Activated T-helper 1 cell treated with anti-CD3 and anti-CD28 coated beads, Interleukin-12 subunit alpha, Interleukin-12 subunit beta, Interleukin-2, Interleukin-4 antibody, amounts not matched to agents 30 ng/mL and 10 ng/mL and 1 ng/mL, durations not matched to agents 14 hours and 24 hours and 36 hours (primary cell): ENCODE measurements at places on chromosomes 3 and 15. TPM values are rescaled to one million over a fixed set of nuclear protein-coding genes. Genes with fewer than 3 reads are reported as not detected.

The FAM107A gene
- not detected in 2 replicates for total RNA-seq

The PRKCD gene
- 24.8 and 28.0 TPM in 2 replicates for total RNA-seq

The ITPKA gene
- 2.8 and 3.1 TPM in 2 replicates for total RNA-seq

- peaks cover 8% of the 10 kb centered on the region for H3K36me3 ChIP-seq
- peaks cover 6% of the 10 kb centered on the region for H3K27me3 ChIP-seq
- H3K4me3 ChIP-seq: no peak overlapping the region
- DNase-seq: no peak
- H3K27ac ChIP-seq: no peak overlapping the region
Observed at GRCh38 chr15:55937040-55937439, 56.4 kb downstream of the NEDD4 start.

GRCh38 chr3:63727233-63727632 is 74.8 kb downstream of the SNTN start:
- no peak for DNase-seq
- H3K36me3 ChIP-seq: no peaks in the 10 kb centered on the region
- no peaks in the 10 kb centered on the region for H3K27me3 ChIP-seq

The HGD gene
- 0.16 TPM in 1 of 2 replicates, not detected in the other for total RNA-seq

The TRH gene
- total RNA-seq: not detected in 2 replicates

The TERC gene
- total RNA-seq: 3.1 and 3.4 TPM in 2 replicates

DNA sequence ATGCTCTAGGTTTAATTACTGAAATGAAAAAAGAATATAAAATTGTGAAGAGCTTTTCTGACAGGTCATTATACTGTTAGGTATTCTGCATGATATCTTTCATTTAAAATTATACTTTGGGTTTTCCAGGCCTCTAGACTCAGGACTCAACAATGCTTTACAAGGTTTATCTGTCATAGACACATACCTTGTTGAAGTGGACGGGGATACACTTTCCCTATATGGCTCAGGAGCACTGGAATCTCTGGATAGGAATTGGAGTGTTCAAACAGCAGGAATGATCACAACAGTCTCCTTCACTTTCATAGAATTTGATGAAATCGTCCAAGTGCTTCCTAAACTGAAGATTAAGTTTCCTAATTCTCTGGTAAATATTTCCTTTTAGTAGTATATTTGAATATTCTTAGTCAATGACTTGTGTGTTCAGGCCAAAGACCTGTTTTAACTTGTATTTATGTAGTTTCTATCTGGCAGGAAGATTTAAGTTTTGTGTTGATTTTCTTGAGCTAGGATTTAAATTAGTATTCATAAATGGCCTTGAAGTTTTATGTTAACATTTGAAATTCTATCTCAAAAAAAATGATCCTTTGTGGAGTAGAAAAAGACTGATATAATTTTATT is 106.9 kb upstream of the THSD4 start:
- no peak for DNase-seq
- H3K27ac ChIP-seq: no peak overlapping the region
- H3K27me3 ChIP-seq: peaks cover 10% of the 10 kb centered on the region
- H3K36me3 ChIP-seq: no peaks in the 10 kb centered on the region

DNA sequence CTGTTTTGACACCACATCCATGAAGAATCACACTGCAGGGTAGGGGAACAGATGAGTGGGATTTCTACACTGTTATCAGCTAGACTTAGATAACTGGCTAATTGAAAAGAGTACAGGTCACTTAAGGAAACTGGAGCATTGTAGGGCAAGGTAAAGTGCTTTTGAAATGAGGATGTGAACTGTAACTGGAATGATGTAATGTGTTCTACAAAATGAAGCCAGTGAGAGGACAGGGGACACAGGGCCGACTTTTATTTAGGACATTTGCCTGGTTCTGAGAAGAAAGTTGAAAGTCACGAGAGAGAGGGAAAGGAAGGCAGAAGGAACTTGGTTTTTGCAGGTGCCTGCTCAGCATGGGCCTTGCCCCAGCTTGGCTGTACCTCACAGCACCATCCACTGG is 50.5 kb downstream of the IGF1R start:
- no peak for DNase-seq
- H3K27ac ChIP-seq: peak overlapping the region; percentile 68
- no peaks in the 10 kb centered on the region for H3K36me3 ChIP-seq
- H3K4me3 ChIP-seq: no peak overlapping the region

The LACTB gene
- total RNA-seq: 13.7 and 15.1 TPM in 2 replicates

- DNase-seq: no peak
- H3K27ac ChIP-seq: no peak overlapping the region
- H3K4me3 ChIP-seq: no peak overlapping the region
- peaks cover 32% of the 10 kb centered on the region for H3K36me3 ChIP-seq
- no peaks in the 10 kb centered on the region for H3K27me3 ChIP-seq
Observed at GRCh38 chr3:71681224-71681668, 44.0 kb downstream of the EIF4E3 start.

The FANCD2OS gene
- total RNA-seq: not detected in 2 replicates

The CCDC80 gene
- total RNA-seq: 0.23 TPM in 1 of 2 replicates, not detected in the other

GRCh38 chr15:39358441-39359041 is 222.3 kb upstream of the THBS1 start:
- H3K4me3 ChIP-seq: no peak overlapping the region
- H3K4me1 ChIP-seq: no peaks in the 10 kb centered on the region
- DNase-seq: no peak
- H3K36me3 ChIP-seq: no peaks in the 10 kb centered on the region
- H3K27ac ChIP-seq: no peak overlapping the region
- H3K27me3 ChIP-seq: peaks cover 2% of the 10 kb centered on the region

The SLC26A6 gene
- 46.3 and 52.8 TPM in 2 replicates for total RNA-seq

- peaks cover 5% of the 10 kb centered on the region for H3K27me3 ChIP-seq
- DNase-seq: no peak
Observed at GRCh38 chr15:73941044-73941443, 14.8 kb downstream of the LOXL1 start.

- no peak for DNase-seq
- no peaks in the 10 kb centered on the region for H3K27me3 ChIP-seq
- H3K36me3 ChIP-seq: peaks cover 13% of the 10 kb centered on the region
- H3K27ac ChIP-seq: peak overlapping the region; percentile 89
Observed at GRCh38 chr15:31338318-31338878, 11.8 kb downstream of the KLF13 start.

DNA sequence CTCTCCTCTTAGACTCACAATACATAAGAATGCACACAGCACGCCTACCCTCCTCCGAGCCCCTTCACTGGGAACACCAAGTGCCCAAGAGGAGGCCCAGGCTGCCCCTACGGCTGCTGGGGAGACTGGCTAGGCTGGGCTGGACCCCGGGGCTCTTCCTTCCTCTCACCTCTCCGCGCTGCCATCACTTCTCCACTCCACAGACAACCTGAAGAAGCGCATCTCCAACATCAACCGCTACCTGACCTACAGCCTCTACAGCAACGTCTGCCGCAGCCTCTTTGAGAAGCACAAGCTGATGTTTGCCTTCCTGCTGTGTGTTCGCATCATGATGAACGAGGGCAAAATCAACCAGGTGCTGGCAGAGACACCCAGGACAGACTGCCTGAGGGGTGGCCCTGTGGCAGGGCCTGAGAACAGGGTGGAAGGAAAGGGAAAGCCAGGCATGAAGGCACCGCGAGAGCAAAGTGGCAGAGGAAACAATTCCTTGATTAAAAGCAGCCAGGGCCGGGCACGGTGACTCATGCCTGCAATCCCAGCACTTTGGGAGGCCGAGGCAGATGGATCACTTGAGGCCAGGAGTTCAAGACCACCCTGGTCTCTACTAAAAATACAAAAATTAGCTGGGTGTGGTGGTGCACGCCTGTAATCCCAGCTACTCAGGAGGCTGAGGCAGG is 51.6 kb downstream of the SEMA3G start:
- H3K27me3 ChIP-seq: no peaks in the 10 kb centered on the region
- DNase-seq: no peak
- H3K4me1 ChIP-seq: no peaks in the 10 kb centered on the region
- peaks cover 12% of the 10 kb centered on the region for H3K36me3 ChIP-seq
- H3K4me3 ChIP-seq: no peak overlapping the region
- no peak overlapping the region for H3K27ac ChIP-seq

DNA sequence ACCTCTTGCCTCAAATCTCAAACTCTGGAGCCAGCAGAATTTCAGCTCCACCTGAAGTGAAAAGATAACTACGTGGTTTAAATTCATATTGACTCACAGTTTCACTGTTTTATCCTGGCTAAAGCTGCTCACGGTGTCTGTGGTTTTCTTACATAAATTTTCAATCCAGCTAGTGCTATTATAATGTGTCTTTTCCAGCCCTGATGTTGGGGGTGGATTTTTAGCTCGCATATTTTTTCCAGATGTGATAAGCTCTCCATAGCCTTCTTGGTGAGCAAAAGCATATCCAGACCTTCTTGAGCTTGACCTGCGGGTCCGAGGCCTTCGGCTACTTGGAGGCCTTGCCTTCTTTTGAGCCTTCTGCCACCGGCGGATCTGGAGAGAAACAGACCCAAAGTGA is 239.3 kb downstream of the DTWD1 start:
- H3K4me3 ChIP-seq: no peak overlapping the region
- H3K4me1 ChIP-seq: peaks cover 14% of the 10 kb centered on the region
- no peaks in the 10 kb centered on the region for H3K27me3 ChIP-seq

- peaks cover 22% of the 10 kb centered on the region for H3K27me3 ChIP-seq
- H3K4me1 ChIP-seq: no peaks in the 10 kb centered on the region
- H3K4me3 ChIP-seq: no peak overlapping the region
- no peak for DNase-seq
- no peaks in the 10 kb centered on the region for H3K36me3 ChIP-seq
Observed at GRCh38 chr15:70336425-70337009, 238.8 kb upstream of the TLE3 start.

DNA sequence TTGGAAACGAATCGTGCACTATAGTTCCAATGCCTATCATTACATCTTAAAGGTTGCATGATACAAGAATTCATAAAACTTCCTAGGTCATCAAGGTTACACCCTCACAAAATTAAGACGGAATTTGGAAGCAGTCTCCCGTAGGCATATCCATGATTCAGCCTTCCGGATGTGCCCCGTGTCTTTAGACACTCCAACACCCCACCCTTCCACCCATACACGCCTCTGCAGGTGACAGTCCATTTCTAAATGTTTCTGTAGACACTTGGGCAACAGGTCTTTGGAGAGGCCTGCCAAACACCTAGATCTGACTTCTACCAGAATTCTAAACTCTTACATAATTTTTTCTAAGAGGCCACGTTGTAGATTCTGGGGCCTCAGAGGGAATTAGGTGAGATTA is 49.8 kb downstream of the LDHAL6B start:
- H3K4me3 ChIP-seq: no peak overlapping the region
- peaks cover 19% of the 10 kb centered on the region for H3K36me3 ChIP-seq
- H3K27me3 ChIP-seq: peaks cover 3% of the 10 kb centered on the region

GRCh38 chr3:150989208-150989607 is 16.7 kb upstream of the CLRN1 start:
- DNase-seq: no peak
- H3K4me1 ChIP-seq: no peaks in the 10 kb centered on the region
- peaks cover 25% of the 10 kb centered on the region for H3K27me3 ChIP-seq
- no peak overlapping the region for H3K27ac ChIP-seq

GRCh38 chr3:41199866-41200668 is 762 bp downstream of the CTNNB1 start:
- peak overlapping the region; percentile 97 for H3K4me3 ChIP-seq
- H3K36me3 ChIP-seq: peaks cover 13% of the 10 kb centered on the region
- H3K27me3 ChIP-seq: peaks cover 16% of the 10 kb centered on the region

The CRBN gene
- 36.8 and 42.5 TPM in 2 replicates for total RNA-seq

DNA sequence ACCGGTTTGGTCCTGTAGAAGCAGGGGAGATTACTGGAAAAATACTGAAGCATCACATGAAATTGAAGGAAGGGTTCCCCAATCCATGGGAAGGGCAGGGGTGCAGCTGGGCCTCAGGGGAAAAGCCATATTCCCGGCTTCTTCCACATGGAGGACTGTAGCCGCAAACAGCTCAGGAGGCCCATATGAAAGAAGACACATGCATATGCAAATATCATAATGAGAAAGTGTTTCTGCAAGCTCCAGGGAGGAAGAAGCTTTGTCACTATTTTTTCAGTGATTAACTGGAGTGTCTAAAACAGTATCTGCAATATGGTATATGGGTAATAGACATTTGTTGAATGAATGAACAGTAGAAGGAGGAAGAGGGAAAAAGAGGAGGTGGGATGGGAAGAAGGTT is 19.1 kb downstream of the DPH3 start:
- H3K4me3 ChIP-seq: no peak overlapping the region
- no peaks in the 10 kb centered on the region for H3K36me3 ChIP-seq
- no peak overlapping the region for H3K27ac ChIP-seq
- H3K27me3 ChIP-seq: peaks cover 2% of the 10 kb centered on the region
- no peak for DNase-seq

DNA sequence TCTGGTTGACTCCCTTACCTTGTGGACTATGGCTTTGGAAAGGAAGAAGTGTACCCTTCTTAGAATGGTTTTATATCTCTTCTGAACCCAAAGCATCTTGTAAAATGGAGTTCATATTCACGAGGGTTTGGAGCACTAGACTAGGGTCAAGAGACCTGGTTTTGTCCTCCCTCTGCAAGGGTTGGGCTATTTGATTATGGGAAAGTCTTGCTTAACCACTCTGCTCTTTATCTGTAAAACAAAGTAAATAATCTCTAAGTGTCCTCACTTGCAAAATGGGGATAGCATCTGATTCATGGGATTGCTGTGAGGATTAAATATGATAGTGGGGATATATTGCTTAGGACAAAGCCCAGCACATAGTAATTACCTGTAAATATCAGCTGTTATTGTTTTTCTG is 17.9 kb upstream of the SLC2A2 start:
- no peaks in the 10 kb centered on the region for H3K36me3 ChIP-seq
- no peaks in the 10 kb centered on the region for H3K4me1 ChIP-seq
- no peak overlapping the region for H3K4me3 ChIP-seq
- DNase-seq: no peak

GRCh38 chr15:33846142-33846541 is 122.2 kb upstream of the CHRM5 start:
- H3K36me3 ChIP-seq: no peaks in the 10 kb centered on the region
- H3K4me3 ChIP-seq: no peak overlapping the region
- no peak overlapping the region for H3K27ac ChIP-seq
- peaks cover 1% of the 10 kb centered on the region for H3K27me3 ChIP-seq
- no peak for DNase-seq

- H3K27ac ChIP-seq: no peak overlapping the region
- no peaks in the 10 kb centered on the region for H3K36me3 ChIP-seq
- H3K4me3 ChIP-seq: no peak overlapping the region
- no peaks in the 10 kb centered on the region for H3K4me1 ChIP-seq
Observed at GRCh38 chr3:101117980-101118379, 124.8 kb upstream of the ABI3BP start.

The FBXL2 gene
- total RNA-seq: not detected in 2 replicates

- no peak for DNase-seq
- no peaks in the 10 kb centered on the region for H3K36me3 ChIP-seq
- no peak overlapping the region for H3K4me3 ChIP-seq
- peak overlapping the region; percentile 65 for H3K27ac ChIP-seq
- H3K4me1 ChIP-seq: peaks cover 35% of the 10 kb centered on the region
- H3K27me3 ChIP-seq: no peaks in the 10 kb centered on the region
Observed at GRCh38 chr3:58326267-58326900, 6.3 kb upstream of the PXK start.

DNA sequence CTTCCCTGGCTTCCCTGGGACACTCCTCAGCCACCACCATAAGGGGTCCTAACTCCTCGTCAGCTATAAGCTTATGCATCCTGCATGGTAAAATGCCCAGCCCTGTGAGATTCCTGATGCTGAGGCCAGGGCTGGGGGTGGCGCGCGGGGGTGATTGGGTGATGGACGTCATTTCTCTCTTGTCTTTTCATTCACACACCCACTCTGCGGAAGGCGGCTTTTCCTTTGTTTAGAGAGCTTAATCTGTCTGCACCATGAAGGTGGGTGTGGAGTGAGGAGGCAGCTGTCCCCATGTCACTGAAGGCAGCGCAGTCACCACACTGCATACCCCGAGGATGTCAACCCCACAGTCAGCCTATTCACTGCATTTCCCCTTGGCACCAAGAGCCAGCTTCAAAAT is 110.0 kb upstream of the NSMCE3 start:
- H3K4me1 ChIP-seq: no peaks in the 10 kb centered on the region
- no peak for DNase-seq
- H3K27me3 ChIP-seq: no peaks in the 10 kb centered on the region
- H3K27ac ChIP-seq: no peak overlapping the region
- H3K36me3 ChIP-seq: no peaks in the 10 kb centered on the region
